ENCODE measurements at places on chromosomes 7 and 10. TPM values are rescaled to one million over a fixed set of nuclear protein-coding genes. Genes with fewer than 3 reads are reported as not detected.

CRHR2 gene
- not detected for total RNA-seq

NANOS1 gene
- 0.79 TPM for total RNA-seq

CCNY gene
- 66.3 TPM for total RNA-seq

NUTM2A gene
- 0.26 TPM for total RNA-seq

SPDYE2 gene
- not detected for total RNA-seq

GPR26 gene
- not detected for total RNA-seq

SPDYE9 gene
- total RNA-seq = not detected

CYP3A5 gene
- 3.7 TPM for total RNA-seq

SCRN1 gene
- 35.5 TPM for total RNA-seq

IKZF1 gene
- total RNA-seq = under 0.01 TPM

IL15RA gene
- total RNA-seq = 0.51 TPM

FXYD4 gene
- total RNA-seq = not detected

EGFR gene
- total RNA-seq = 137 TPM

GIGYF1 gene
- 9.9 TPM for total RNA-seq

MOGAT3 gene
- not detected for total RNA-seq

AUTS2 gene
- total RNA-seq = 9.5 TPM

INSYN2A gene
- not detected for total RNA-seq

LBX1 gene
- not detected for total RNA-seq

TRIM50 gene
- total RNA-seq = not detected

CTNNA3 gene
- total RNA-seq = not detected

CALN1 gene
- total RNA-seq = not detected

OR6B1 gene
- not detected for total RNA-seq

ARID5B gene
- total RNA-seq = 13.7 TPM

TMEM140 gene
- total RNA-seq = 0.53 TPM

RHEB gene
- total RNA-seq = 68.7 TPM

PRKG1 gene
- 0.26 TPM for total RNA-seq

OPN4 gene
- not detected for total RNA-seq

GIMAP5 gene
- total RNA-seq = not detected

FAM204A gene
- 51.9 TPM for total RNA-seq

C10orf53 gene
- not detected for total RNA-seq

ALOX5 gene
- total RNA-seq = 0.13 TPM

CHAT gene
- not detected for total RNA-seq

FZD8 gene
- 5.2 TPM for total RNA-seq

KLHDC10 gene
- total RNA-seq = 28.9 TPM

SVIL gene
- 12.6 TPM for total RNA-seq

KNDC1 gene
- total RNA-seq = under 0.01 TPM

All from bronchial epithelial cell (primary cell).